Urothelium cell line (cell line): ENCODE measurements at places on chromosomes 2 and 18.

DNA sequence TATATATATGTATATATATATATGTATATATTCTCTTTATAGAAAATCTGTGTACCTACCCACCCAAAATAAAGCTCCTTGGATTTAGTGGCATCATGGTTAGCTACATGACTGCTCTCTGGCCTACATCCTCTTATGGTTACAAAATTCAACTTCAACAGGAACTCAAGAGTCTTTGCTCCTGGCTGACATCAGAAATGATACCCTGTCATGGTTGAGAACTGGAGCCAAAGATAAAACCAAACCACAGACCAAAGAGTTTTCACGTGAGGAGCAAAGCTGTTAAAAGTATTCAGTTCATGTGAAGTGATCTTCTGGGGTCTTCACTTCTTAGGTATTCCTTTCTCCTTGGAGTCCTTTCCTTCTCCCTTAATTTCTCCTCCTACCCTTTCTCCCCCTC is 476.3 kb downstream of the SOX11 start:
- DNase-seq: no peak

DNA sequence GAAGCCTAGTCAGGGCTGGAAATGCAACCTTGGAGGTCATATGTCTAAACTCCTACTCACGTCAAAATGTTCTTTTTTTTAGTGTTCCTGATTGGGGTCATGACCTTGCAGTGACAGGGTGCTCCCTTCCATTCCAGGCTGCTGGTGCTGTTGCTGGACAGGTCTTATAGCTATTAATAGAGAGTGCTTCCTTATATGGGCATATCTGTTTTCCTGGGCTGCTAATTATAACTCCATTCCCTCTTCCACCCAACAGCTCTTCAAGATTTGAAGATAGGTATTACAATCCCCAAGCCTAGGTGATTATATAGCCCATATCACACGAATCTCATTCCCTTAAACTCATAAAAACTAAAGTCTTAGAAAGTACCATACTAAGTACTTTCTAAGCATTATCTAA is 12.6 kb downstream of the HOXD3 start:
- no peak for DNase-seq

- DNase-seq: no peak
Observed at GRCh38 chr18:63267975-63268721, 51.4 kb downstream of the BCL2 start.

DNA sequence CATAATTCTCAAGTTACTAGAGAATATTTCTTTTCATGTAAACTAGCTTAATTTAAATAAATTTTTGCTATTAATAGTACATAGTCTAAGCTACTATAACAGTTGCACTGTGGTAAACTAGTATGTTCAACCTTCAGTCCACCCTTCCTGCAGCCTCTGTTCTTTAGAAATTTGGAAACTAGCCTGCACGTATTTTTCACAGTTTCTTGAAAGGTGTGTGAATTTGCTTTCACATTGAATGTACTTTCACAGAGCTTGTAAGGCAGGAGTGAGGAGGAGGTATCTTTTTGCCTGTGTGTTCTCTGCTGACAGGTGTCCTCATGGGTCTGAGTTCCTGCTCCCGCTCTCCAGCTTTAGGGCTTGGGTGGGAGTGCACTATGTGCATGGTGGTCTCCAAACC is 117.5 kb downstream of the ATP9B start:
- DNase-seq: no peak

GRCh38 chr2:85710687-85711577 is 16.8 kb downstream of the GNLY start:
- no peak for DNase-seq

DNA sequence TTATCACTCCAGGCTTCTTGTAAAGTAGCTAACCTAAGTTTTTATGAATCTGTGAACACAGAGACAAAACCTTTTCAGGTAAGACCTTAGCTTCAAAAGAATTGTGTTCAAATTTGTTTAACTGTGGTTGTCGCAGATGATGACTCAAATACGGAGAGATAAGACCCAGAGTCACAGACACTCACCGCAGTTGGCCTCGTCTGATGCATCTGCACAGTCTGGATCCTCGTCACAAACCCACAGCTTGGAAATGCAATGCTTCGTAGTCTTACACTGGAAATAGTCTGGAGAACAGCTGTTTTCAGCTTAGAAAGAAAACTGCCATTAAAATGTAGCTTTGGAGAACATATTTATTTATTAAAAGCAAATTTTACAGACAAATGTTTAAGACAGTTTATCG is 1662.1 kb upstream of the NXPH2 start:
- no peak for DNase-seq

DNA sequence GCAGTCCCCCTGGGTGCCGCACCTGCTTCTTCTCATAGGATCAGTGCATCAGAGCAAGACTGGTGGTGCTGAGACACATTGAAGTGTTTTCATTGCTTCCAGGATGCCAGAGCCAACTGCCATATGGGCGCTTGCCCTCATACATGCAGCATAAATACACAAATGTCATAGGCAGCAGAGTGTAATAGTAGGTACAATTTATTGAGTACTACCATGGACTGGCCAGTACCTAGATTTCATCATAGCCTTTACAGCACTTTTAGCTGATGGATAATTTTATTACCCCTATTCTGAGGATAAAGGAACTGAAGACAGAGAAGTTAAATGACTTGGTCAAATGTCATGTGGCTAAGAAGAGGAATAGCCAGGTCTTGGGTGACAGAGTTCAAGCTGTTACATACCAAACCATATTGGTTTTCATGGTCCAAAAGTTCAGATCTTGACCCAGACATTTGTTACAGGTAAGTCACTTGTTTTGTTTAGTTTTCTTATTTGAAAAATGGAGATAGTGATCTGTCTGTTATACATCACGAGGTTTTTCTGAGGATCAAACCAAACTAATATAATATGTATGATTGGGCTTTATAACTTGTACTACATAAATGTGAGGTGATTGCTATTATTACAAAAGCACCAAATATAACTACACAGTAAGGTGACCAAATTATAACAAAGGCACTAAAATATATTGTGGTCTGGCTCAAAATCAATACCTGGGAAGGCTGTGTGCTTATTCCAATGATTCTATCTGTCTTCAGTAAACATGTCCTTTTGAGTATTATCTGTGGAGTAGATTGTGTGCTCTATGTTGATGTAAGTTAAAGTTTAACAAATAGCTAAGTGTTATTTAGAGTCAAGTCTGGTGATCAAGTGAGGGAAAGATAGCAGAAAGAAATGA is 151.9 kb upstream of the CYRIA start:
- no peak for DNase-seq

DNA sequence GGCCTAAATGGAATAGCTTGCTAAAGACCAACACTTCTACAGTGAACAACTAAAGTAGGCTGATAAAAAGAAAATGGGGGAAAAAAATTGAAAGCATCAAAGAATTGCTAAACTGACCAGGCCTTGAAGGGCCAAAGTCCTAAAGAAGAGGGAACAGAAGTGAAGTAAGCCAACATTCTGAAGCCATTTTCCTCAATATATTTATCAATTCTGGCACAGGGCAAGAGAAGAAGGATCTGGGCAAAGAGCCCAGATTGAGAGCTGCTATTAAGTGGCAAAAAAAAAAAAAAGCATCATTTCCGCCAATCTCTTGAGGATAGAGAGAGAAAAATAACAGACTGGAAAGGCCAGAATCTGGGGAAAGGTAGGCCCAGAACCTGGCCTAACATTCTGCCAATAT is 25.7 kb downstream of the FANCL start:
- no peak for DNase-seq
